Activated naive CD4-positive, alpha-beta T cell treated with anti-CD3 and anti-CD28 coated beads, Interleukin-2, amount 50 U/mL, for 16 hours (primary cell): ENCODE measurements at places on chromosomes 1 and 21.

GRCh38 chr1:31010086-31010989, 55.2 kb downstream of the PUM1 start:
- peak; percentile 23 for DNase-seq

- no peak for DNase-seq
Measured at GRCh38 chr1:14876747-14877146, 276.8 kb upstream of the TMEM51 start.

DNA sequence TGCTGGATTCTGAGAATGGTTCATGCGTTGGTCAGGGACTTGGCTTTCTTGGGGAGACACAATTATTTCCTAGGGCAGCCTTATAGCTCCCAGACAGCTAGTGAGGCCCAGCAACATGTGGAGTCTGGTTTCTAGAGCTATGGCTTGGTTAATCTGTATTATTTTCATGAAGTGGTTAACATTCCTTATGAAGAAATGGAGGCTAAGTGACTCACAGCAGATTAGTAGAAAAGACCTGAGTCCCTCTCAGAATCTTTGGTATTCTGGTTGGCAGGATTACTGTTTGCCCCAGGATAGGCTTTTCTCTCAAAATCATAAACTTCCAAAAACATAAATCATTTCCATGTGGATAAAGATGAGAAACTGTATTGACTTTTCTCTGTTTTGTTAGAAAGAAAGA, 42.3 kb downstream of the DUSP10 start:
- DNase-seq: no peak

DNA sequence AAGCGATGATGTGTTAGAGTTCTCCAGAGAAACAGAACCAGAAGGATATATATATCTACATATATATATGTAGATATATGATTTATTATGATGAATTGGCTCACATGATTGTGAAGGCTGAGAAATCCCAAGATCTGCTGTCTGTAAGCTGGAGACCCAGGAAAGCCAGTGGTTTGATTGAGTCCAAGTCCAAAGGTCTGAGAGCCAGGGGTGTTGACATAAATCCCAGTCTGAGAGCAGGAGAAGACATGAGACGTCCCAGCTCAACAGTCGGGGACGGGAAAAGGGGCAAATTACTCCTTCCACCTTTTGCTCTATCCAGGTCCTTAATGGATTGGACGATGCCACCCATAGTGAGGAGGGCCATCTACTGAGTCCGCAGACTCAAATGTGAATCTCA, 126.6 kb downstream of the PRDM2 start:
- no peak for DNase-seq

DNA sequence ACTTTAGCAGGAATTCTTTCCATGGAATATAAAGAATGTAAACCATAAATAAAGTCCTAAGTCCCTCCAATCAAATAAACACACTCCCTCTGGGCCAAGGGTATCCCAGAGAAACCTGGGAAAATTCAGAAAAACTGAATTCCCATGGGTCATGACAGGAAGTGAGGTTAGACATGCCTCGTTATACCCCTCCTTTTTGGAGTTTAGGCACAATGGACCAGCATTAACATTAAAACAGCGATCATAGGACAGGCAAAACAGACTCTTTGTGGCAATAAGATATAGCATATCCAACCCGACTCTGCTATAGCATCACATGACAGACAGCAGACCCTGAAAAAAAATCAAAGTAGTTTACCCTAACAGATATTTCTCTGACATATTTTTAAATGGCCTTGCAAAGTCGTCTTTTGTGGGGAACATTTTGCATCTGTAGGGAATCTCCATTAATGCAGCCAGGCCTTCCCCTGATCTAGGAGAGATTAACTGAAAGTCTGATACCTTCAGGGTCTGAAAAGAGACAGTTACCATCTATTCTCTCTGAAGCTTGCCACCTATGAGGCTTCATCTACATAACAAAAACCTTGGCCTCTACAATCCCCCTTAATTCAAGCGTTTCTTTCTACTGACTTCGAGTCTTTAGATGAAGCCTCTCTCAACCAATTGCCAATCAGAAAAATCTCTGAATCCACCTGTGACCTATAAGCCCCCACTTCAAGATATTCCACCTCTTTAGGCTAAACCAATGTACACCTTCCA, 143.0 kb upstream of the KCNK1 start:
- no peak for DNase-seq

DNA sequence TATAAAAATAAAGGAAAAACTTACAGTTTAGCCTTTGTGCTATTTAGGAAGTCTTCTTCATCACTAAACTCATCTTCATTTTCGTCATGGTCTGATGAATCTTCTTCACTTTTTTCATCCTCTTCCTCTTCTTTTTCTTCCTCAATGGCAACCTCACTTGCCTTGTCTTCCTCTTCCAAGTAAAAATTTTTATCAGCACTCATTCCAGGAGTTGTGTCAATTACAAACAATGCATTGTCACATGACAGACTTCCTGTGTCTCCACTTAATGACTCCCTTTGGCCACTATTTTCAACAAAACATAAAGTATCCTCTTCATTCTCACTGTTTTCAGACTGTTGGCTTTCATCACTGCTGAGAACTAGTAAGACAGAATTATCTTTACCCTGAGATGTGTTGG, 2.8 kb downstream of the DNTTIP2 start:
- no peak for DNase-seq

DNA sequence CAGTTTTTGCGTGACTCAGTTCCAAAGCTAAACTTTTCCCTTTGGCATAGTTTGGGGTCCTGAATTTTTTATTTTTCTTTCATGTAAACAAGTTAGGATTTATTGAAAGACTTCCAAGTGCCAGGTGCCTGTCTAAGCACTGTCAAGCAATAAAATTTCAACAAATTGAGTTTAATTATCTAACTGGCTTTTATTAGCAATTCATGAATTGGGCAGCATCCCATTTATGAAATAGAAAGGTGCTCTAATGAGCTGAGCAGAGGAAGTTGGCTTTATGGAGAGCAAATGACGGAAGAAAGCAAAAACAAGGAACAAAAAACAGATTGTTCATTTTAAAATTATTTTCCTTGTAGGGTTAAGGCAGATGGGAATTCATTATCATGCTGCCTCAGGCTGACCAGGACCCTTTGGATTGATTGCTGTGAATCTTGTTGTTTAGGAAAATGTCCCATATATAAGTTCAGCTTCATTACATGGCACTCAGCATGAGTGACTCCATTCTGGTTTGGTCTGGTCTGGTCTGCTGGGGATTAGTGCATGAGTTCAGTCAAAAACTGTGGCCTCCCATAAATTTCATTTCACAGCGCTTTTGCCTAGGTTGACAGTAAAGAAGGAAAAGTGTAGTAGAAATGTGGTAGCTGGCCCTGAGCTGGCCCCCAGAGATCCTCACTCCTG, 21.5 kb upstream of the COG2 start:
- DNase-seq: no peak
